GM13977 (cell line): ENCODE measurements at places on chromosomes 7 and 10.
A peak's percentile ranks its signal among the peaks of the same experiment; 100 is the strongest.

DNA sequence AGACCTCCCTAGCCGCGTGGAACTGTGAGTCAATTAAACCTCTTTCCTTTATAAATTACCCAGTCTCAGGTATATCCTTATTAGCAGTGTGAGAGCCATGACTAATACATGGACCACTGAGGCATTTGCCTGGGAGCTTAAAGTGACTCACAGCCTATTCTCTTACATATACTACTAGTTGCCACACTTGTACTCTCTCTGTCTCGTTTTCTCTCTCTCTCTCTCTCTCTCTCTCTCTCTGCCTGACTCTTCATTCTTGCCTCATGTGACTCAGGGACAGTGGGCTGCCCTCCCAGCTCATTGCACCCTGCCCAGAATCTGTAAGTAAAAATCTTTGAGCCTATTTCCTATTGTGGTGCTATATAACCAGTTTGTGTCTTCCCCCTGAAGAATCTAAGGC, 238.5 kb upstream of the MAGI2 start:
- DNase-seq: no peak

DNA sequence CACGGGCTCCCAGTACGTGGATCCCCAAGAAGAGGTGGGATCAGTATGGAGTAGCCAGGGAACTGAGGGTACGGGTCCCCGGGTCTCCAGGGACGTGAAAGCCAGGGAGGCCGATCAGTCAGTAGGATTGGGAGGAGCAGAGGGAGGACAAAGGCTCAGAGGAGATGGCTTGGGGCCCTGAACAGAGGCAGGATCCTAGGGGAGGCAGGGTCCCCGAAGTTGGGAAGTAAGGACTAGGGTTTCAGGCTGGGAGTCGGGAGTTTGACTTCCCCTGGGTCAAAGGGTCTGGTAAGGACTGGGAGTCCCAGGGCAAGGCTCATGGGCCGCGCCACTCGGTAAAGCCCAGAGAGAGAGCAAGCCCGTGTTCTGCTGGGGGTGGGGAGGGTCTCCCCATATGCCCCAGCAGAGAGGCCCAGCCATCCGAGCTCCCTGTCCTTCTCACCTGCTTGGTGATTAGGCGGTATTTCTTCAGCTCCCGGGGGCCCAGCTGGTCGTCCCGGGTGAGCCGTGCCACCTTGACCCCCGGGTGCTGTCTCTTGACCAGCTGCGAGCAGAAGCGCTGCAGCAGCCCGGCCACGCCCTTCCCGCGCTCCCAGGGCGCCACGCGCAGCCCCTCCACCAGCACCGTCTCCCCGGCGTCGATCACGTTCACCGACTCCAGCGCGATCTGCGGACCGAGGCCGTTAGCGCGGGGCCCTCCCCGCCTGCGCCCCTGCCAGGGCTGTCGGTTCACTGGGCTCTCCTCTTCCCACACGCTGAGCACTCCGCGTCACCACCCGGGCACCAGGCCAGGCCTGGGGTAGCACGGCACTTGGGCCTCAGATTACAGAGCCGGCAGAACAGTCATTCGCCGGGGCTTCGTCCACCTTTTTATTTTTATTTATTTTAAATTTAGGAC, 7.0 kb downstream of the NAT16 start:
- no peak for DNase-seq

DNA sequence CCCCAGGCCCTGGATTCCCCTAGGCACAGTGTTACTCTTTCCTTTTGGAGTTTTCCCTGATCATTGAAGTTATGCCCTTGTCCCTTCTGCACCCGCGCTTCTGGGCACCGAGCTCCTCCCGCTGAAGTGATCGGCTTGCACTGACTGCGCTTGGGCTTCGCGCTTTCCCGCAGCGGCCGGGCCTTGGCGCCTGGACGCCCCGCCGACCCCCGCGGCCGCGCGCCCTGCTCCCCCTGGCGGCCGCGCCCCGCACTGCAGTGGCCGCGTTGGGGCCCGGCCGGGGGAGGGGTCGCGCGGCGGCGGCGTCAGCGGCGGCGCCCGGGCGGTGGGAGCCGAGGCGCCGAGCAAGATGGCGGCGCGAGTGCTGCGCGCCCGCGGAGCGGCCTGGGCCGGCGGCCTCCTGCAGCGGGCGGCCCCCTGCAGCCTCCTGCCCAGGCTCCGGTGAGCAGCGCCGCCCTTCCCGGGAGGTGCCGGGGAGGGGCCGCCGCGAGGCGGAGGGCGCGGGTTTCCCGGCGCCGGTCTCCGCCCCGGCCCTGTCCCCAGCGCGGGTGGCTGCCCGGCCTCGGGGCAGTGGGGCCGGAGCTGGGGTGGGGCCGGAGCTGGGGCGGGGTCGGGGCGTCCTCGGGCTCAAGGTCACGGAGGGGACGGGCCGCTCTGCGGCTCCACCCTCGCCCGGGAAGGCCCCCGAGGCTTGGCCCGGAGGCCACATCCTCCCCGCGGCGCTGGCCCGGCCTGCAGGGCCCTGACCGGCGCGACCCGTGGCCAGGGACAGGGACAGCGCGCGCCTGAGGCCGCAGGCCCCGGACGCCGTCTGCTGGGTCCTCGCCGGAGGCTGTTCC, at the start of gene NIPSNAP2:
Gene NIPSNAP2 (plus strand): TSS at position 325 of the 839 bp plus-strand sequence. CDS start 25 bp downstream, at position 350.
- peak; percentile 90 for DNase-seq

GRCh38 chr10:90856964-90857634, 740 bp downstream of the HTR7 start:
- DNase-seq: no peak

GRCh38 chr7:35380739-35381224, 126.9 kb upstream of the TBX20 start:
- no peak for DNase-seq

DNA sequence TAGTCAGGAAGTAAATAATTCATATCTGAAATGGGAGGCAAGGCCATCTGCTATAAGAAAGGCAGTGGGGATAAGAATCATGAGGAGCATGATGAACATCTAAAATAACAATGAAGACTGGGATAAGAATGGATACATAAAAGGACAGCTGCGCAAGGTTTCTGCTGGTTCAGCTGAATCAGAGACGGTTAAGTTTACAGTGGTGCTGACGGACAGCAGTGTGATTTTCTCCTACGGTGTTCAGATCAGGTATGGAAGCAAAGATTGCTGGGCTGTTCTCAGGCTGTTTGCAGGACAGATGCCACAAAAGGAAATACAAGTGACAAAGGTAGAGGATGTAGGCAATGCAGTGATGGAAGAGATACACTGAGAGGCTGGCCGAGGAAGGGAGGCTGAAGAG, 8.4 kb downstream of the CYCS start:
- DNase-seq: no peak

- DNase-seq: no peak
These were observed 29.7 kb downstream of the AP3M1 start for GRCh38 chr10:74120911-74121310.

- no peak for DNase-seq
These were observed 186.5 kb upstream of the TMEM72 start for GRCh38 chr10:44724415-44725174.

GRCh38 chr10:114030140-114030539, 13.5 kb upstream of the ADRB1 start:
- DNase-seq: no peak

- DNase-seq: no peak
These were observed 319.4 kb downstream of the NRG3 start for GRCh38 chr10:82194419-82194818.

- no peak for DNase-seq
These were observed 97.0 kb downstream of the SVIL start for GRCh38 chr10:29537799-29538198.

GRCh38 chr10:27618906-27619305, 114.8 kb downstream of the RAB18 start:
- no peak for DNase-seq

GRCh38 chr7:14858866-14859265, 43.7 kb downstream of the DGKB start:
- DNase-seq: no peak

DNA sequence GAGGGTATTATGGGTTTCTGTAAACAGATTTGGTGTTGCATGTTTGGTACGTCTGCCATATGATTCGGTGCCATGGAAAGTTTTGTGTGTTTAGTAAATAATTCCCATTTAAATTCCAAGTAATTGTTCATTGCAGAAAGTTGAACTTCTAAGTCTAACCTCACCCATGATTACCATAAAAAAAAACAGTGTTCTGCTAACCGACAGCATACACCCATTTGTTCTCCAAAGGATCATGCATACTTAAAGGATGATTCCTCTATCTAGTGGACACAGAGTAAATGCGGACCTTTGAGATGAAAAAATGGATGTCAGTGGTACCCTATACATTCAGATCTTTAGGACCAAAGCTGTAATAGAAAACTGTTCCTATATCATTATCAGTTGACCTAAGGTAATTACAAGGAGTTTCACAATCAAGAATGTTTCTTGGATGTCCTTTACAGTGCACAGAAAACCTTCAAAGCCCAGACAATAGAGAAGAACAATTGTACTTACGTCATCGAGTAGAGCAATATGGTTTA, 209.9 kb downstream of the CRPPA start:
- no peak for DNase-seq

DNA sequence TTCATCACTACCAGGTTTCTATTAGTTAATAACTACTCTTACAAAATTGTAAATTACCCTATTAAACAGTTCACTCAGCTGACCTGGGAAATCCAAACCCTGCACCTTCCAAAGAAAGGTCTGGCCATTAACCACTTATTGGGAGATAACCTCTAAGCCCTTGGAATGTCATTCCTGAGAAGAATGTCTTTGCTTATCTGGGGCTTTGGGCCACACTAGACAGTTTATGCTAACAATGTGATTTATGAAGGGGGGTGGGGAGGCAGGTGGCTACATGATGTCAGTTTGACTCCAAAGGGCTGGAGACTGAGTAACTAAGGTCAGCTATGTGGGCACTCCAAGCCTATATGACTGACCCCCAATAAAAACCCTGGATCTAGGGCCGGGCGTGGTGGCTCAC, 50.7 kb downstream of the AKR1D1 start:
- DNase-seq: no peak

DNA sequence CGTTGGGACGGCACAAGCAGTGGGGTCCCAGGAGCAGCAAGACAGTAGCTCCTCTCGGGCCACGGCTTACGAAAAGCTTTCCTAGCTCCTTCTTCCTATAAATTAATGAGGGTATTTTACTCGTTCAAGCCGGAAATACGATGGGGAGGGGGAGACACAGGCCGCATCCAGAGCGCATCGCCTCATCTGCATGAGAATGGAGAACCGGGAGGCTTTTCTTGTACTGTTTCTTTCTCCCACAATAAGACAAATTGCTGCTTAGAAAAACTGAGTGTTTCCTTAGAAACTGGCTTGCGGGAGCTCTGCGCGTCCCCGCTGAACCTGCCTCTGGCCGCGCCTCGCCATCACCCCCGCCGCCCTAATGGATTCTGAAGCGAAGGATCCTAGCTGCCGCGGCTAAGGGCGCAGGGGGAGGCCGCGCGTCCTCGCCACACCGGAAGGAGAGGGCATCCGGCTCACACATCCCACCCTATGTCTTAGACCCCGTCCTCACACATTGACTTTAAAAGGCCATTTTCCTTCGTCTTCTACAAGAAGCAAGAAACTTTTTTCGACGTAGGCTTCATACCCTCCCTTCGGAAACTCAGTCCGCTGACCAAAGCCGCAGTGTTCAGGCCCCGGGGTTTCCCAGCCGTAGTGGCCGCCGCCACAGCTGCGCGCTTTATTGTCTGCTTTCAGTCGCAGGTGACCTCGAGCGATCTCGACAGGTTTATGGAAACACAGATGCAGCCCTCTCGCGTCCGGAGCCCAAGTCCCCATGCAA, 8.8 kb downstream of the NXPH1 start:
- DNase-seq: no peak

DNA sequence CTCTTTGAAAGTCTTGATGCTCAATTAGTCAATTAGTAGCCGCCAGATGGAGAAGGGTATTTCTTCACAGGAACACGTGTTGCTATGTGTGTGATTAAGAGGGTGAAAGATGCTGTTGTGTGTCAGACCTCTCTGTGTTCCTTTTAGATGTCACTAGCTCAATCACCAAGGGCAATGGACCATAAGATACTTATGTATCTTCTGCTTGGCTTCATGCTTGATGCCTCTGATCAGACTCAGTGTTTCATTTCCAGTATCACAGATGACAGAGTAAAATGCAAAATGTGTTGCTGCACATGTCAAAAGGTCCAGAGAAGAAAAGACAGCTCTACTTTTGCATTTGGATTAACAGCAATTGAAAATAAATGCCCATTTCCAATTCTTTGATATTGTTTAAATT, 865.9 kb downstream of the CNTNAP2 start:
- DNase-seq: no peak

DNA sequence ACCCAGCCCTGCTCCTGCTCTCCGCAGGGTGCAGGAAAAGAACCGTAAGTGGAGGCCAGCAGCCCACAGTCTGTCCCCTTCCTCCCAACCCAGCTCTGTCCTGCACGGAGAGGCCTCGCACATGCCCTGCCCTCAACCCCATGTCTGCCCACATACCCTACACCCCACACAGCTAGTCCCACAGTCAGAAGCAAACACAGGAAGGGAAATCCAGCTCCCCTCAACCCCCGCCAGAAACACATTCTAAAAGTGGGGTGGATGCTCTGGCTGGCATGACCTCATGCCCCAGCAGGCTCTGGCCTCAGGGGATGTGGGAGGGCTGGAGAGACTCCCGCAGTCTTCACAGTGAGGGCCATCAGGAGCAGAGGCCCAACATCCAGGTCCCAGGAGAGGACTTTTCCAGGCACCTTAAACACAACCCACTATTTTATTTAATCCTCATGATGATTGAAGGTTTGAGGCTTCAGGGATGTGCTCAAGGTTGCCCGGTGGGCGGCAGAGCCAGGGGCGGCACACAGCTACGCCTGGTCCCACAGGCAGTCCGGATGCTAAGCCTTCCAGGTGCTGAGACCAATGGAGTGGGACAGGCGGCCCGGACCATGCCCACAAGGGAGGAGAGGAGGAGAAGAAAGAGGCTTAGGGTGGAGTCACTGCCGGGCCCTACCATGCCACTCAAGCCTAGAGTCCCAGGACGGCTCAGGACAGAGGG, 29.9 kb downstream of the CALML5 start:
- DNase-seq: no peak

- DNase-seq: no peak
These were observed 33.0 kb downstream of the MAGI2 start for GRCh38 chr7:79420464-79420863.

DNA sequence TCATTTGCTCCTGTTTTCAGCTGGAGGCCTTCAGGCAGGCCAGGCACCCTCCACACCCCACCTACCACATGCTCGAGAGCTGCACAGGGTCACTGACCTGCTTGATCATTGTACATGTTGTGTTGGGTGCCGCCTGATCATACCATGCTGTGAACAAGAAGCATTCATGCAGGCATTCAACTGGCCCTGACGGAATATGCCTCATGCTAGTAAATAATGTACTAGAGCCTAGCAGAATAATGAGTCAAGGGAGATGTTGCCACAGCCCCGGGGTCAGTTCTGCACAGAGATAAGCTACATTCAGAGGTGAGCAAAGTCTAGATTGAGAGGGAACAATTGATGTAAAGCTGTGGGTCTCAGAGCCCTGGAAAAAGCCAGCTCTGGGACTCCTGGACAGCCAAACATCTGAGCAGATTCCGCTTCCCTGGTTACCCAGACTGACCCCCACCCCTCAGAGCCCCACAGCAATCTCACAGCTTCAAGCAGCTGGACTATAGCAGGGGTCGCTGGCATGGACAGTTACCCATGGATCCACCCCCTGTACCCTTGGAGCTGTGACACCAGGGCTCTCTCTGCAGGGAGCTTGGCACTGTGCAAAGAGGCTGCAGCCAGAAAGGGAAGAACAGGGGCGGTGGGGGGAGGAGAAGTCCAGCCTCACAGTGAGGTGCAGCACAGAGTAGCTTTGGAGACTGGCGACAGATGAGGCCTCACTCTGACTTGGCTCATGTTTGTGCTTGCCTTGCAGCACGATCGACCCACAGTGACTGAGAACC, 86.6 kb downstream of the FRMPD2 start:
- DNase-seq: no peak

GRCh38 chr7:36659172-36659516, 65.2 kb downstream of the AOAH start:
- no peak for DNase-seq
